ENCODE measurements at places on chromosomes 12 and 14. TPM values are rescaled to one million over a fixed set of nuclear protein-coding genes. Genes with fewer than 3 reads are reported as not detected.

DNA sequence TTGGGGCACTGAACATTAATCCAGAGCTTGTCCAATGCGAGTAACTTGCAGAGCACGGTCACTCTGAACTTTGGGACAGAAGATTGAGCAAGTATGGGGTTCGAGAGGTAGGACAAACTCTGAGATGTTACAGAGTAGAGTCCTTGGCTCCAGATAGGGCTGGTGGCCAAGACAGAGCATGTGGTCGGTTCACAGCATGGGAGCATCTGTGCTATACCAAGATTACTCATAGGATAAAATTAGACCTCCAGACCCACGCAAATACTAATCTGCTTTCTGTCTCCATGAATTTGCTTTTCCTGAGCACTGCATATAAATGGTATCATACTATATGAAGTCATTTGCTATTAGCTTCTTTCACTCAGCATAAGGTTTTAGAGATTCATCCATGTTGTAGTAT, 93.4 kb upstream of the TBX5 start:
- DNase-seq, result no peak

GRCh38 chr14:34668111-34668510, 38.2 kb upstream of the SNX6 start:
- no peak for DNase-seq

DNA sequence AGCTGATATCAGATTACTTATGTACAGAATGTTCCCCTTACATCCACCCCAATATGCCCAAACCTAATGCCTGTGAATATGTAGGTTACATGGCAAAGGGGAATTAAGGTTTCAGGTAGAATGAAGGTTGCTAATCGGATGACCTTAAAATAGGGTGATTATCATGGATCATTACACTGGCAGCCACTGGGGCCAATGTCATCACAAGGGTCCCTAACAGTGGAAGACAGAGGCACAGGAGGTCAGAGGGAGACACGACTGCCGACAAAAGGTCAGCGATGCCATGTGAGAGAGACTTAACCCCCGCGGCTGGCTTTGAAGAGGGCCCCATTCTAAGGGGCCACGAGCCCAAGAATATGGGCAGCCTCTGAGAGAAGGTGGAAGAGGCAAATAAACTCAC, 106.8 kb upstream of the EVL start:
- DNase-seq, result no peak

DNA sequence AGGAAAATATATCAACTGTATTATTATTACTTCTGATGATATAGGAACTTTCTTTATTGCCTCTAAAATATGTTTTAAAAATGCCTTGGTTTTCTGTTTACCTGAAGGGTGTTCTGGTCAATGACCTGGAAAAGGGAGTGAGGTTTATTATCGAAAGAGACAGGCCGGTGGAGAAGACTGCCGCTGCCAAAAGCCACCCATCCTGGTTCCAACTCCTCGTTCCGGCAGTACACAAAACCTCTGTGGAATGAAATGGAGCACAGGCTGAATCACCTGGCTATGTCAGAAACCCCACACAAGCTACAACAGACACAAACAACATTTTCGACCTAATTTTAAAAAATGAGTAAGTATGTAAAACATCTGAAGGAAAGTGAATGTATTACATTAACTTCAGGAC, 73.6 kb downstream of the HECTD4 start:
- DNase-seq, result no peak

DNA sequence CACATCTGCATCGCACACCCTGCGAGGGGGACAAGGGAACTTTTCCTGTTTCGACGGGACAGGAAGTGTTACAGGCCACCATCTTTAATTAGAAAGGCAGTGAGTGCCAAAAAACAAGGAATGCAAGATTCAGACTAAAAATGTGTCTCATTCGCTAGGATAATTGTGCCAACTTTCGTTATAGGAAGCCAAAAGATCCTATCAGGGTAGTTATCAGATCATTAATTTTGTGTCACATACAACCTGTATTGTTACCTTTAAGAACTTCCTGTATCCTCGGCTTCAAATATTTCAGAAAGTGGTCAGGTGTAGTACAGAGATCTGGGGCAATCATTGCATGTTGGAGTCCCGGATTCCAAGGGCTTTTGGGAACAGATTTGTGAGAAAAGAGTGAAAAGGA, 19.2 kb upstream of the MGP start:
- no peak for DNase-seq

GRCh38 chr12:120814203-120814902, 88.7 kb downstream of the ACADS start:
- DNase-seq, result no peak

GRCh38 chr14:88352698-88353097, 29.6 kb upstream of the KCNK10 start:
- no peak for DNase-seq

TGFB3 gene
- total RNA-seq, result 5.5 TPM

LBHD2 gene
- total RNA-seq, result not detected

- no peak for DNase-seq
Observed at GRCh38 chr12:23687947-23688346, 261.5 kb downstream of the SOX5 start.

DNA sequence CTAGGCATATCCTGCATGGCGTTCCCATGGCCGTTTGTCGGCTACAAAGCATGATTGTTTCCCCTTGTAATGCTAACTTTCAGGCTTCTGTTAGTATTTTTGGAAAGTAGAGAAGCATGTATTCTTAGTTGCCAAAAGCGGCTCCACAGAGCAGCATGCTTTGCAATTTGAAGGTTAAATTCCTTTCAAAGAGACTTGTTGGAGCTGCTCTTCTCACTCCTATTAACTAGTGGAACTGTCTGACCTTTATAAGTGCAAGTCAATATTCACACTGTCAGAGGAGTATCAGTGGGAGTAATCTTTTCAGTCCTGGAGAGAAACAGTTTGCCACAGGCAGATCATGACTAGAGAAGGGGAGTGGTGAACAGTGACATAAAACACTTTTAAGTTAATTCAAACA, 656.1 kb upstream of the NOVA1 start:
- DNase-seq, result no peak

- DNase-seq, result no peak
Observed at GRCh38 chr14:68819260-68819691, 26.4 kb upstream of the ZFP36L1 start.

DNA sequence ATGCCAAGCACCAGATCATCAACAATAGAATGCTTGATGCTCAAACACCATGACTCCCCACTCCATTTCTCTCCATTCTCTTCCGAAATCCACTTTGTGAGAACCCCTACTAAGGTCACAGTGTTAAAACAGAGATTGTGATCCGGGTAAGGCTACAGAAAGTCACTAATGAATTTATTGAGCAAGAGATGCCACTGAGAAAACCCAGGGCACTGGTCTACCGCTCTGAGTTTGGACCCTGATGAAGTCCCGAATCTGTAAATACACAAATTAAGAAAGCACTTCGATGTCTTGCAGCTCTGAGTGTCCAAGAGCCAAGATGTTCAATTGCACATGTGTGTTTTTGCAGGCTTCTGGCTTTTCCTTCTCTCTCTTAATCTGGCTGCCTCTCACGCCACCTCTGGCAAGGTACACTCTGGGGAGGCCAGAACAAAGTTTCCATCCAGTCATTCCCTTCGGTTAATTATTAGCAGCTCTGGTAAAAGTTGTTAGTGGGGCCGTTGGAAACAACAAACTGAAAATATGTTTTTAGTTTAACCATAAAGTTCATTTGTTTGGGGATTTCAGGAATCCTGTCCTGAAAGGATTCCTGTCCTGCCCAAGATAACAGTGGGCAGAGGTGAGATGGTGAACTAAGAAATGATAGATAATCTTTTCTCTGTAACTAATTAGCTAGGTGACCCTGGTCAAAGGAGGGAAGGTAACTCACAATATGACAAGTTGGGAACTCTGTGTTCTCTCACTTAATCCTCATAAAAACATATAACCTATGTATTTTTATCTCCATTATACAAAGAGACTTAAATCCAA, 75.4 kb downstream of the BTG1 start:
- DNase-seq, result no peak

UBE2N gene
- 185 TPM for total RNA-seq

PRPH gene
- 0.70 TPM for total RNA-seq

GRCh38 chr12:93425736-93426411, 15.9 kb downstream of the UBE2N start:
- DNase-seq, result no peak

- peak; percentile 39 for DNase-seq
Observed at GRCh38 chr12:57456145-57456700, 1.1 kb downstream of the INHBE start.

KRT74 gene
- not detected for total RNA-seq

DNA sequence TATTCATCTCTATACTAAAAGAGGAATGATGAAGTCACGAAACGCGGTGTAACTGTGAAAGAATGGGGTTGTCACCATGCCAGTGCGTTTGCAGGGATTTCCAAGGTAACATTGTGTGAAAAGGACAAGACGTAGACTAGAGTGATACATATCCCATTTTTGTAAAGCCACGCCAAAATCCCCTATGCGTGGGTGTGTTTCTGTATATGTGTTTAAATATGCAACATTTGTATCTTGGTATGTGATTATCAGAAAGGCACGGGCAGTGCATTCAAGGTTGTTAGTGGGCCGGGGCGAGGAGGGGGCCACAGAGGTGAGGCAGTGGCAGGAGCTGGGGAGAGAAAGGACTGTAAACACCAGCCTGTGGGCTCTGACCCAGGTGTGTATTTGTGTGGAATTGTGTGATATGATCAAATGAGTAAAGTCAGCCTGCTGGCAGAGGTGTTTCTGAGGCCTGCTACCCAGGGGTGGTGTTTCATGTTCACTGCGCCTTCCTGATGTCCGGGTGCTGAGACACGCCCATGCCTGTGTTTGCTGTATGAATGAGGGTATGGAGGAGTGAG, 137.8 kb downstream of the ADGRD1 start:
- DNase-seq, result no peak

- DNase-seq, result no peak
Observed at GRCh38 chr14:102525219-102525928, 15.8 kb upstream of the ANKRD9 start.

ZDHHC22 gene
- total RNA-seq, result 5.9 TPM

GRCh38 chr12:123468786-123469185, 10.8 kb downstream of the SNRNP35 start:
- DNase-seq, result no peak

SPX gene
- total RNA-seq, result 0.19 TPM

GRCh38 chr12:1810201-1810930, 10.0 kb upstream of the LRTM2 start:
- no peak for DNase-seq

- DNase-seq, result no peak
Observed at GRCh38 chr12:102096855-102097254, 23.1 kb downstream of the NUP37 start.

KCNC2 gene
- not detected for total RNA-seq

CPM gene
- total RNA-seq, result not detected

NOPCHAP1 gene
- total RNA-seq, result 26.0 TPM

Measured in neural crest cell (in vitro differentiated cells).